ENCODE measurements at places on chromosomes 11 and 22. TPM values are rescaled to one million over a fixed set of nuclear protein-coding genes. Genes with fewer than 3 reads are reported as not detected.

GRCh38 chr11:56705784-56706396 lies 7.0 kb downstream of the OR9G1 start:
- DNase-seq, result no peak

- no peak for DNase-seq
Measured at GRCh38 chr11:27894552-27894951, 194.3 kb upstream of the BDNF start.

DNA sequence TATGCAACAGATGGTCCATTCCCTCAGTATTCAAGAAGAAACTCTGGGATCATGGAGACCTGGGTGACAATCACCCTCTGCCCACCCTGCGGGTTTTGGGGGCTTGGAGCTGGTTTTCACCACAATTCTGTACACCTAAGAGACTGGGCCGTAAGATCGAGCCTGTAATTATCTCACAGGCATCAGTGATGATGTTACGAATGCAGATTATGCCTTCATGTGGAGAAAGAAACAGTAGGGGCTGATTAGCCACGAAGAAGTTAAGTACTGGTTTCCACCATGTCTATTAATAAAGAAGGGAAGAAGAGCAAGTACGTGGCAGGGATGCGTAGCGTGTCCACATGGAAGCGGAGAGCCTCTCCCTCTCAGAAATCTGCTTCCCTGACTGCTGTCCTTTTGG lies 5.3 kb upstream of the EFCAB6 start:
- no peak for DNase-seq

DNA sequence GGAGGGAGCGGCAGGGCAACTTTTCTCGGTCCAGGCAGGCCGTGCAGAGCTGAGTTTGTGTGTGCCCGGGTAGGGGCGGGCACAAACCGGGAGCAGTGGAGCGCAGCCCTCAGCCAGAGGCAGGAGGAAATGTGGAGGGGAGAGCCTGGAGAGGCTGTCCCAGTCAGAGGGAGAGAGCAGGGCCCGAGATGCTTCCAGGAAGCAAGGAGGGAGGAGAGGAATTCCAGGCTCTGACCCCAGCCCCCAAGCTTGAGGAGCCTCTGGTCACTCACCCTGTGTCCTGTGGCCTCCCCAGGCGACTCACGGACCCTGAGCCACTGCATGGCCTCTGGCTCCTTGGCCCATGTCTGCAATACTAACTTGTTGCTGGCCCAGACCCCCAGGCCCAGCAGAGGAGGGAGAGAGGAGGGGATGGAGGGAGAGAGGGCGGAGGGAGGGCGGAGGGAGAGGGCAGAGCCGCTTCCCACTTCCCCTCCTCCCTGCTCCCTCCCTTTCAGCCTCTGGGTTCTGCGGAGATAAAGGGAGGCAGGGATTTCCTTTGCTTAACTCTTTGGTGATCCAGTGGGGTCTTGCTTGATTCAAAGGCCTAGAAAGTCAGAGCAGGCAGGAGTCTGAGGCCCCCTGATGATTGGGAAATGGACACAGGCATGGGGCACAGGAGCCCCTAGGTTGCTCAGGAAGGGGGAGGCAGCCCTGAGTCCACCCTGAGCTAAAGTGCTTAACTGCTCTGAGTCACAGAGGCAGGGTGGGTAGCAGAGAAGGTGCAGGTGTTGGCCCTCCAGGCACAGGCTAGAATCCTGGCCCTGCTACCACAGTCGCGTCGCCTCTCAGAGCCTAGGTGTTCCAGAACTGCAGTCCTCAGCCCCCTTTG lies at the start of gene C1QTNF6:
Gene C1QTNF6 (minus strand): TSS at position 357 of the 871 bp plus-strand sequence. CDS start 34 bp downstream, at position 323.
- peak; percentile 82 for DNase-seq

DNA sequence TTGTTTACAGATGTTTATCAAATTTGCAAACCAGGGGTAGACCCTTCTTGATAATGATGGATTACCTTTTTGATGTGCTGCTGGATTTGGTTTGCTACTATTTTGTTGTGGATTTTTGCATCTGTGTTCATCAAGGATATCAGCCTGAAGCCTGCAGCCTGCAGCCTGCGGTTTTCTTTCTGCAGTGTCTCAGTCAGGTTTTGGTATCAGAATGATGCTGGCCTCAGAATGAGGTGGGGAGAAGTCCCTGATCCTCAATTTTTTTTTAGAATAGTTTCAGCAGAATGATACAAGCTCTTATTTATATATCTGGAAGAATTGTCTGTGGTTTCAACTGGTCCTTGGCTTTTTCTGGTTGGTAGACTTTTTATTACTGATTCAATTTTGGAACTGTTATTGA lies 19.7 kb upstream of the RAB38 start:
- DNase-seq, result no peak

- DNase-seq, result no peak
Measured at GRCh38 chr22:46569055-46569847, 31.8 kb upstream of the CELSR1 start.

- DNase-seq, result no peak
Measured at GRCh38 chr22:46587492-46588278, 32.5 kb upstream of the GRAMD4 start.

DNA sequence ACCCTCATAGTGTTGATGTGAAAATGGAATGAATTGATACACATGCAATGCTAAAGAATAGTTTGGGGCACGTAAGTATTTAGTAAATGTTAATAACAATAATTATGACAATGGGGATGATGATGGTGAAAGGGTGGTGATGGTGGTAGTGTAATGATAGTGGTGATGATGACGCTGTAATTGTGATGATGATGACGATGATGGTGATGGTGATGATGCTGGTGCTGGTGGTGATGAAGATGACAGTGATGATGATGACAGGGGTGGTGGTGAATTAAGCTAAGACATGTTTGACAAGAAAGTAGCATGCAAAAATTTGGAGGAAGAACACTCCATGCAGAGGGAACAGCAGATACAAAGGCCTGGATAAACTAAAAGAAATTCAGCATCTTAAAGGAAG lies 364.4 kb upstream of the API5 start:
- DNase-seq, result no peak

DNA sequence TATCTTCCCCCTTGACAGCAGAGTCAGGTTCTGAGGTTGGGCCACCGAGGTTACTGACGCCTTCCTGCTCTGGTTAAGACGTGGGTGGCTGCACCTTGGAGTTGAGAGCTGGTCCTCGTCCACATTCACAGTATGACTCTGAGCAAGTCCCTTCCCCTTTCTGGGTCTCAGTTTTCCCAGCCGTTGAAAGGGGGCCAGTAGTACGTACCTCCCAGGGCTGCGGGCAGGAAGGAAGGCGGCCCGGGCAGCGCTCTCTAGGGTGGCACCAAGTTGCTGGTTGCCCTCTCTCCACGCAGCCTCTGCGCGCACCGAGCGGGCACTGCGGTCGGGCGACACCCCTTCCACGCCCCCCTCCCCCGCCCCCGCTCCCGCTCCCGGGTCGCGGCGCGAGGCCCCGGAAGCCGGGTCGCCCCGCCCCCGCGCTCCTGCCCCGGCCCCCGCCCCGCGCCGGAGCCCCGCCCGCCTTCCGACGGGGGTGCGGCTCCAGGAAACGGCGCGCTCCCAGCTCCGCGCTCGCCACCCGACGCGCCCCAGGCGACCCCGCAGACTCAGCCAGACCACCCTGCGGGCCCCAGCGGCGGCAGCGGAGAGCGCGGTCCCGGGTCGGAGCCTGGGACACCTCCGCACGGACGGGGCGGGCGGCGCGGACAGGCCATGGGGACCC lies at the start of gene EHBP1L1:
Gene EHBP1L1 (plus strand): TSS at position 486 of the 664 bp plus-strand sequence. CDS start 250 bp downstream, outside the sequence.
- DNase-seq, result peak; percentile 61

GRCh38 chr11:10108915-10109680 lies 184.9 kb downstream of the SBF2 start:
- peak; percentile 84 for DNase-seq

- no peak for DNase-seq
Measured at GRCh38 chr22:36940676-36941075, 27.2 kb downstream of the CSF2RB start.

- no peak for DNase-seq
Measured at GRCh38 chr22:24099071-24099470, 82.2 kb upstream of the SUSD2 start.

DNA sequence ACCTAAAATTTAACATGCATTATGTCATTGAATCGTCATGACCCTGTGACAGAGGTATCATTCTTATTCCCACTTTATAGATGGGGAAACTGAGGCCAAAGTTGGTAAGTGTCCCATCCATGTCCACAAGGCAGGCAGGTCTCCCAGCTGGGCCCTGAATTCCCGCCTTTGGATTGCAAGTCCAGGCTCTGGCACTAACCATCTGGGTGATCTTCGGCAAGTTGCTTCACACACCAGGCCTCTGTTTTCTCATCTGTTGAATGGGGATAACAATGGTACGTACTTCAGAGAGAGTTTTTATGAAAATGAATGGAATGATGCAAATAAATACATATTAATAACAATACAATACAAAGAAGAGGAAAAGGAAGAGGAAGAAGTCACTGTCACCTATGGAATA lies 3.4 kb downstream of the CRYBB3 start:
- no peak for DNase-seq

DNA sequence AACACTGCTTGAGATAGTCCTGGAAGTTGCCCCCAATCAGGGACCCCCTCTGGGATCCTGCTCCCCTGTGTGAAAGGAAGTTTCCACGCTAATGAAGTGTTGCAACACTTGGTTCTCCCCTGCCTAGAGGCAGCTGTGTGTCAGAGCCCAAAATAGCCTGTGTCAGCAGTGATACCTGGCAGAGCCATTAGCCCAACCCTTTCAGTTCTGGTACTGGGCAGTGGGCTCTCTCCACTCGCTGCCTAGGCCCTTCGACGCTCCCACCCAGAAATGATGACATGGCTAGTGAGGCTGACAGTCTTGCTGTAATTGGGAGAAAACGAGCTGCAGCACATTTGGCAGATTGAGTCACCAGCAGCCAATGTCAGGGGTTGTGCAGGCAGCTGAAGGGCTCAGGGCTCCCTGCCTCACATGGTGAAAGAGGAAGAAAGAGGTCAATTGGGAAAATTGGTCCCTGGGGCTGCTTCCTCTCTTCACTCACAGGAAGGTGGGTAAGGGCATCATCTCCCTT lies 1.4 kb upstream of the NXF1 start:
- DNase-seq, result no peak

GRCh38 chr22:17043521-17043920 lies 35.5 kb upstream of the GAB4 start:
- no peak for DNase-seq

GRCh38 chr11:77075425-77075905 lies 8.7 kb downstream of the CAPN5 start:
- DNase-seq, result no peak

DNA sequence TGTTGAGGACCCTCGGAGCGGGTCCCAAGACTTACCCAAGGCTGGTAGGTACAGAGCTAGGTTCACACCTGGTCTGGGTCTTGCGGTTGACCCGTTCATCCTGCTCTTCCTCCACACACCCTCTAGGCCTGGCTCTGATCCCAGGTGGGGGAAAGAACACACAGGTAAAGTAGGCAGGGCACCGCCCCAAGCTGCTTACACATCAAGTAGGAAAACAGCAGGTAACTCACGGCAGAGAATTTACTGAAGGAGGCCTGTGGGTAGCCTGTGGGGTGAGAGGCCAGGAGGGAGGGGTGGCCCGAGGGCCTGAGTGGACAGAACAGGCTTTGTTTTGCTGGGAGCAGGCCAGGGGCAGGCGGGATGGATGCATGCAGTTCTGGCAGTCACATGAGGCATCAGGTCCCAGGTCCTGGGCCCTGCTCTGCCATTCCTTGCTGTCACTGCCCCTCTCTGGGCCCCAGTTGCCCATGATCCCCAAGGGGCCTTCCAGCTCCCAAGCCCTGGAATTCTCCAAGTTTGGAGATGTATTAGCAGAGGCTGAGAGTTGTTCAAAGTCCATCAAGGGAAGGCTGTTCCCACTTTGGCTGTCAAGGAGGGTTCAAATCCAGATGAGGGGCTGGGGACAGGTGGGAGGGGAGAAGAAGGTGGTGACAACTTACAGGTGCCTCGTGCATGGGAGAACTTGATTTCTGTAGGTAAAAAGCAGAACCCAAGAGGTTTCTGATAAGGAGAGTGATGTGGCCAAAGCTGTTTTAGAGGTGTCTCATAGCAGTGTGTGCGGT lies 5.7 kb downstream of the TSKU start:
- DNase-seq, result no peak

- DNase-seq, result no peak
Measured at GRCh38 chr11:131099746-131100145, 183.5 kb upstream of the SNX19 start.

COMMD9 gene
- polyA plus RNA-seq, result 64.3 TPM
